HepG2 (cell line): ENCODE measurements at places on chromosomes 2 and 18.

DNA sequence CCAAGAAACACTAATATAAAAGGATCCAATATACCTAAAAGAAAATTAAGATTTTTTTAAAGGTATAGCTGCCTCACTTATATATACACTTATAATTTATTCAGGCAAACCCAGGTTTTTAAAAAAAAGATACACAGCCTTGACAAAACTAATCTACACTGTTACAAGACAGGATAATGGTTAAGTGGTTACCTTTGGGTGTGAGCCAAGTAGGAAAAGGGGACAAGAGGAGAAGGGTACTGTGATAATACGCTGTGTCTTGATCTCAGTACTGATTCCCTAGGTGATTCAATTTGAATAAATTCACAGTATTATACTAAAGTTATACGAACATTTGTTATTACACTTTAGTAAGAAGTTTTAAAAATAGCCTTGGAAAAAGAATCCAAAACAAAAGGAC is 30.6 kb downstream of the KLHL41 start:
- no peak for DNase-seq

DNA sequence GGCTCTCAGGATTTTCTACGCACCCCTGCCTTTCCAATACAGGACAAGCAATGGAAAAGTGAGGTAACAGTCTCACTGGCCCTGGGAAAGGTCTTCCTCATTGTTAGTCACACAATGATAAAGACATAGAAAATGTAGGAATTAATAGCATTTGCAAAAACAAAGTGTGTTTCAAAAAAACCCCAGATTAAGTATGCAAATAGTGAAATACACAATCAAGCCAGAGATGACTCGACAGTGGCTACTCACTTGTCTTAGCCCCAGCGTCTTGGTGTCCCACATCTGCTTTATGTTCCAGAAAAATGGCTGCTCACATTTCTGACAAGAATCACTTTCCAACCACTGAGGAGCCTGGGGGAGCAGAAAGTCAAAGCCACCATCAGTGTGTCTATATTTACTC is 47.0 kb upstream of the AP1S3 start:
- no peak for DNase-seq

- DNase-seq = no peak
Measured at GRCh38 chr2:99845296-99845695, 297.1 kb downstream of the AFF3 start.

DNA sequence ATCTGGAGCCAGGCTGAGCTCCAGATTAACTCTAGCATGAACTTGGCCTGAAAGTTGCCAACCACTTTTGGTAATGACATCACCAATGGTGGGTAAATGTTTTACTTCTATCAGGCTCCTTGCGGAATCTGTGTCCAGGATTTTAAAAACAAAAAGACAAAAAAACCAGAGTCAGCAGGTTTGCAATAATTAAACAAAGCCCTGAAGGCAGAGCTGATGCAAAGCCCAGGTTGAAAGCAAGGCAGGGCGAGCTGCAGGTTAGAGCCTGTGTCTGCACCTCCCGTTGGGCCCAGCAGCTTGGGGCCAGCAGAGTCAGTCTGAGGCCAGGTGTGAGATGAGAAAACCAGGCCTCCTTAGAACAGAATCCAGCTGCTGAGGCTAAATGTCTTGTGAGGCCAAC is 29.1 kb upstream of the ALK start:
- no peak for DNase-seq

DNA sequence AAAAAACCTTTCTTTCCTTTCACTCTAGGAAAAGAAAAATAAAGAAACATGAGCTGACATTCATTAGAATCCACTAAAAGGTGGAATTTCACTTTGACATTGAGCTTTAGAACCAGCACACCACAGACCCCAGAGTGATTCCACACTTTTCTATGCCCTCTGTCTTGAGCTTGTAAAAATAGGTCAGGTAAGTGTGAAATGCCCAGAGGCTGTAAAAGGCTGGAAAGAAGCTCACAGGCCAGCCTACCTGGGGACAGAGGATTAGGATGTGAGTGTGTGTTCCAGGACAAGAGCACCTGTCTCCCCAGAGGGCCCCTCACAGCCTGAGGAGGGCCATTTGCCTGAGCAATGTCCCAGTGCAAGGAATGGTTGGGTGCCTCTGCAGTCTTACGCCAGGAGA is 56.3 kb upstream of the MYO3B start:
- no peak for DNase-seq
